Activated CD4-positive, alpha-beta T cell treated with anti-CD3 and anti-CD28 coated beads for 1 hour (primary cell): ENCODE measurements at places on chromosomes 12 and 14.

DNA sequence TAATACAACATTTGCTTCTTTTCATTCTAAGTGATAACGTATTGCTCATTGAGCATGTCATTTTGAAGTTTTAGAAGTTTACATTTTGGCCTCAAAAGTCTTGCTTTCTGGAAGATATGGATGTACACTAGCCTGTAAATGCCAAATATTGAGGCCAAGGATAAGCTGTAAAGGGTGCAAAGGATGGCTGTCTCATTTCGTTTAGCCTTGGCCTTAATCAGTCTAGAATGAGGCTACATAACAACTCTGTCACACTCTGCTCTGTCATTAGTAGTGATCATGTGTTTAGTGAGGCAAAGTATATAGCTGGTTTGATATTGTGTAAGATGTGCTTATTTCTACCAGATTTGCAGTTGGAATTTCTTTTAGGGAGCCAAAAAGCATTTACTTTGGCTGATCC is 344.5 kb downstream of the TMTC2 start:
- no peak for DNase-seq

GRCh38 chr12:26340649-26341048 is 145.3 kb downstream of the SSPN start:
- DNase-seq: no peak

GRCh38 chr14:49463146-49463545 is 123.0 kb downstream of the RPS29 start:
- no peak for DNase-seq

DNA sequence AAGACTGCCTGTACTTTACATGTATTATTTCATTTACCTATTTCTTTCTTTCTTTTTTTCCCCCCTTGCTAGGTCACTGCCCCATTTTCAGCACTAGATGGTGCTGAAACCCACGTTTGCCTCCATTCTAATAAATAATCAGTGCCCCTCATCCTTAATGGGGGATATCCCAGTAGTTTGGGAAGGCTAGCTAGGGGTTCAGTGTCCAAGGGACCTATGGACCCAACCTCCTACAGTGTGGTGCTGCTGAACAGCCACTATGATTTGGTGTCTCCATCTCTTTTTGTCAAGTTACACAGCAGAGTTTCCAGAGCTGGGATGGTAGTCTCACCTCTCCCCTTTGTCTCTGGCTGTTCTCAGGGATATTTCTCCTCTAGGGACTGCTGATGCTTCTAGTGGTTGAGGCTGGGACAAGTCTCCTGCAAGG is 6.5 kb upstream of the HCFC2 start:
- no peak for DNase-seq
